ENCODE measurements at places on chromosomes 6 and 20. TPM values are rescaled to one million over a fixed set of nuclear protein-coding genes. Genes with fewer than 3 reads are reported as not detected.

- no peak for DNase-seq
Observed at GRCh38 chr6:11221623-11222384, 10.7 kb downstream of the NEDD9 start.

- no peak for DNase-seq
Observed at GRCh38 chr6:14423955-14424354, 306.4 kb downstream of the CD83 start.

GRCh38 chr6:145155873-145156782, 579.2 kb downstream of the EPM2A start:
- no peak for DNase-seq

DNA sequence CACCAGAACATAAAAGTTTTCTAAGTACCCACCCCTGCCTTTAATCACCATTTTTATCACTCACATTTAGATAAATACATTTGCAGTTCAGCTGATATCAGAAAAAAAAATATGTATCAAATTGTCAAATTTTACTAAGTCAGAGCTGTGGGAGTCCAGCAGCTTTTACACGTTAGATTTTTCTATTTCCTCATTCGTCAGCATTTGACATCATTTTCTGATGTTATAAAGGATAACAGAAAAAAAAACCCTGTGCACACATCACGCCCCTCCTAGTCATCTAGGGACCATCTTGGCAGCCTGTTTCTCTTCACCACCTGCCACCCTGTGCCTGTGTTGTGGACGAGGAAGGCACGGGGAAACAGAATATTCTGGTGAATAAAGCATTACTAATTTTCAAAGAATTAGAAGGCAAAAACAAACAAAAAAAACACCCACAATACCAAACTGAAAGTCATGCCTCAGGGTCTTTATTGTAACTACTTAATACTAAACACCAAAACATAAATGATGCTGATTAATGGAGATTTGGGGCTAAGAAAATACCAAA, 12.4 kb downstream of the B4GALT5 start:
- DNase-seq = no peak

- no peak for DNase-seq
Observed at GRCh38 chr20:43015566-43015965, 174.1 kb downstream of the PTPRT start.

- DNase-seq = peak; percentile 19
Observed at GRCh38 chr6:23445157-23445710, 680.8 kb upstream of the NRSN1 start.

DNA sequence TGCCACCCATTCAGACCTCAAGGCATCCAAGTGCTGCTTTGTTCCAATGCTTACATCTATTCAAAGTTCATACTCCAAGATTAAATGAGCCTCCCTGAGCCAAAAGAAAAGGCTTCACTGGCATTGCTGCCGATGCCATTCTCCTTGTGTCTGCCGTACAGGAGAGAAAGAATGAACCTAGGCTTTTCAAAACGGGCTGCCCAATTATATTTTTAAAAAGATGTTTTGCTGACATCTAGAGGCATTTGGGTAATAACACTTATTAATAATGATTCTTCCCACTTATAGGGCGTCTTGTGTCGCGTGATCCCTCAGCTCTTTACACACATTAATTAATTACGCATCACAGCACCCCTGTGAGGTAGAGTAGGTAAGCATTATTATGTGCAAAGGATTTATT, 545.6 kb downstream of the PKHD1 start:
- no peak for DNase-seq

DNA sequence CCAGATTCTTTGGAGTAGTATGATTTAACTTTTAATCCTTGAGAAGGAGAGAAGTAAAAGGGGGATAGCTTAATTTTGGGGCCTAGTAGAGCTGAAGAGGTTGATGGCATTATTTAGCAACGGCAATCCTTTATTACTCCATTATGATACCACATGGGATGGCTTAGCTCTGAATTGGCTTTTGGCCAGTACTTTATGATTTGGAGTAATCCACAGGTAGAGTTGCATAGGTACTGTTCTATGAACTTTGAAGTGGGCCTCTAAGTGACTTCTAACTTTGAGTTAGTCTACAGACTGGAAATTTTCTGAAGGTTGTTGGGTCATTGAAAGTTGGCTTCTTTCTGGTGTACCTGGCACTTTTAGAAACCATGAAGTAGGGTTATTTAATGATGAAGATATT, 11.6 kb downstream of the YWHAB start:
- DNase-seq = no peak

GRCh38 chr6:9224539-9224938, 789.2 kb upstream of the SLC35B3 start:
- DNase-seq = no peak

Gene KCNK15
- 0.65 TPM for total RNA-seq

Gene MUCL3
- total RNA-seq = not detected

Gene SENP6
- total RNA-seq = 76.5 TPM

Gene ERVFRD-1
- not detected for total RNA-seq

Data from right cardiac atrium (tissue), 5 donors.